B cell (primary cell): ENCODE measurements at places on chromosomes 3 and 15.

DNA sequence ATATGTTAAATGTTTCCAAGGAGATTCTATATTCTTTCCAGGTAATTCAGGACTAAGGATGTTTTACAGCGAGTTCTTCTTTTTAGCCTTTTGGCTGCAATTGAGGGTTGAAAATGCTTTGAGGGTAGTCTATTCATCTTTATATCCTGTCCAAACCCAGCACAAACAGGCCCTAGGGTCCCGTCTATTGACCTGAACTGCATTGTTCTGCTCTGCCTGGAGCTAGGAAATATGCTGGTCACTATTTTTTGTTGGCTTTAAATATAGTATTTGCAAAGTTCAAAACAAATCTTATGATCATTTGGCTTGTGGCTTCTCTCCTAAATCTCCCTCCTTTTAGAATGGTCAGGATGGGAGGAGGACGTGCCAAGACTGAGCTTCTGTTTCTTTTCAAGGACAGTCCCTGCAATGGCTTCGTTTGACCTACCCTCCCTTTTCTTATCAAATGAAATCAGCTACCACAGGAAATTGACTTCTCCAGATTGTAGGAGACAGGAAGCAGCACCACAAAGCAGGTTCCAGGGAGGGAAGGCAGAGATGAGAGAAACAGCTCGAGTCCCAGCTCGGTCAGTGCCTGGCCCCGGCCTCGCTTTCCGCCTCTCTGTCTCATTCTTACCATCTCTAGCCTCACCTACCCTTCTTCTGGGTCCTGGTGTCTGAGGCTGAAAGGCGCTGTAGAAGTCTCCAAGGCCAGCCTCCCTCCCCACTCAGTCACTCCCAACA, 27.6 kb upstream of the NRROS start:
- DNase-seq, result no peak

DNA sequence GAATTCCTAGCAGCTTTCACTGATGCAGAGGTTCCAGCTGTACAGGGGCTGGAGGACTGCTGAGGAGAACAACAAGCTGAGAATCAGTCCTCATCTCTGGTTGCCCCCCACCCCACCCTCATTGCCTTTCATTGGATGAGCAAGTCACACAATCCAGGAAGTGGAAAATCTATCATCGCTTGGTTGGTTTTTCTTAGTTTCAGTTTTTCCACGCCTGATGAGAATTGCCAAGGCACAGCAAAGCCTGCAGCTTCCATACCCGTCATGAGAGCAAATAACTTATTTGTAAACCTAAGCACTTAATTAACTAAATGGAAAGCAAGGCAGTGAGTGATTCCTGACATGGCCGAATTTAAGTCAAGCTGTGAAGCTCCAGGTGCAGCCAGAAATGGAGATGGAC, 21.4 kb upstream of the LIPC start:
- DNase-seq, result no peak

DNA sequence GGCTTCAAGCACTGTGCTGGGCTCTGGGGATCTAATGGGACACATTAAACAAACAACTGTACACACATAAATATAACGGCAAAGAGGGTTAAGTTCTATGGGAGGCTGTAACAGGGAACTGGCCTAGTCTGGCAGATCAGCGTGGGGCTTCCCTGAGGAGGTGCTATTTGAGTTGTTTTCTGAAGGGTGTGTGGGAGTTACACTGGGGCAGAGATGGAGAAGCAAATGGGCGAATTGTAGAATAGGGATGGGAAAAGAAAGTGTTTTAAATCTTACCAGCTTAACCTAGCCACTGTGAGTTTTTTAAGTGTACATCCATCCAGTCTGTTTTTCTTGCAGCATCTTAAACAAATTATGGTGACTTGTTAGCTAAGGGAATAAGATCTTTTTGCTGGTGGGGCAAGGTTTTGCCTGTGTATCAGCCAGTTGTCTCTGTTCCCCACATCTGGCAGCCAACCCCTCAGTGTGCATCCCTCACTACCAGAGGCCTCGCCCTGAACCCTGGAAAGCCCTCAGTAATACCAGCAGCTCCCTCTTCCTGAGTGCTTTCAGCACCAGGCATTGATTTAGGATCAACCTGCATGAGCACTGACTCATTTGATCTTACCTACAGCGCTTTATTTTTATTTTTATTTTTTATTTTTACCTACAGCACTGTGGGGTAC, 10.9 kb upstream of the IL16 start:
- DNase-seq, result no peak

- DNase-seq, result no peak
Measured at GRCh38 chr3:149583921-149584635, 73.7 kb downstream of the WWTR1 start.

- peak; percentile 52 for DNase-seq
Measured at GRCh38 chr15:34318277-34319079, 19.1 kb downstream of the SLC12A6 start.

DNA sequence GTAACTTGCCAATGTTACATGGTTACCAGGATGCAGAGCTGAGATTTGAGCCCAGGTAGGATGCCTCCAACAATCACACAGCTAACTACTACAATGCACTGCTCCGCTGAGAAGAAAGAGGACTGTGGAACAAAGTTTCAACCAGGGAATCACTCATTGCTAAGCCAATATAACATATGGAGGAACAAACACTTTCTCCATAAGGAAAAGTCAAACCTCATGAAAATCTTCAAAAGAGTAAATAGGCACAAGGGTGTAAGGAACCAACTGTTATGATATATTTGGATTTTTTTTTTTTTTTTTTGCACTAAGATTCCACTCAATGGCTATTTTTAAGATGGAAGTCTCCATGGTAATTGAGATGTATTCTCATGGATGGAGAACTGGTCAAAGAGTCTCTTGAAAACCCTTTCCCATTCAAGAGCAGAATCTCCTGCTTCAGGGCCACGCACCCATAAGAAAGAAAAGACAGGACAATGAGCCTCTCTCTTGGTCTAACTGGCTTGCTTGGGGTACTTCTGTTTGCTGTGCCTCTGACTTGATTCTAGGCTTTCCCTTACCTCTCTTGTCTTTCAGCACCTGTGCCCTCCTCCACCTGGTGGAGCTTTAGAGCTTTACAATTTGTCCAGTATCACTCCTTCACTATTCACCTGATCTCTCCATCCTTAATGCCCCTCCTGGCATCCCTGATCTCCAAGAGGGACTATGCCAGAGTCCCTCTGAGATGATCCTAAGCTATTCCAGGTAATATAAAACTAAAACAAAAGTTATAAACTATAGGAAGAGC, 252.8 kb downstream of the NTRK3 start:
- no peak for DNase-seq

DNA sequence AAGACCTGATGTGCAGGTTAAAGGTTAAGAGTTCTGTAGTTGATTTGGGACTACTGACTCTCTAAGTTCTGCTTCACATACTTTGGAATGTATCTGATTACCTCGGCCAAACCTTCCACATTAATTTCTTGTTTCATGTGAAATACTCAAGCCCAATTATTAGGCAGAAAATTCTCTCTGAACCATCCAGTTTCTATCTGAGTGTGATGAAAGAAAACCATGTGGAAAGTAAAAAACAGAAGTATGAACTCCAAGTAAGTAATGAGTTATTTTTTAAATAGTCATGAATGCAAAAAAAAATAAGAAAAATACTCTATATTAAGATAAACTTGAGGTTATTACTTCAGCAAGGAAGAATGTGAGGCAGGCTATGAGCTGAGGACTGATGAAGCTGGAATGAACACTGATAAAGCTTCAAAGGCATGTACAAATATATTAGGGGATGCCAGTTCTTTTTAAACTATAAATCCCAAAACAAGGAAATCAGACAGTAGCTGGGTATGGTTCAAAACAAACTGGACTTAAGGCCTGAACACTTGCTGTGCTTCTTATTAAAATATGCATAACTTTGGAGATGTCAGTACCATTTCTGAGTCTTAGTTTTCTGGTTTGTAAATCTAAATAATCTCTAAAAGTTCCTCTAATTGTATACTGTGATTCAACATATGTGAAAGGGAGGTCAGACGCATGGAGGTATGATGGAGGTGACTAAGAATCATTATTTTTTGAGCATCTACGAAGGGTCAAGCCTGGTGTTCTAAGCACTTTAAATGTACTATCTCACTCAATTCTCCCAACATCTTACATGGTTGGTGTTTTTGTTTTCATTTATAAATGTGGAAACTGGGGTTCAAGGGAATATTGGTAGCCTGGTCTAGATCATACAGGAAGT, 59.6 kb downstream of the COL6A6 start:
- no peak for DNase-seq

DNA sequence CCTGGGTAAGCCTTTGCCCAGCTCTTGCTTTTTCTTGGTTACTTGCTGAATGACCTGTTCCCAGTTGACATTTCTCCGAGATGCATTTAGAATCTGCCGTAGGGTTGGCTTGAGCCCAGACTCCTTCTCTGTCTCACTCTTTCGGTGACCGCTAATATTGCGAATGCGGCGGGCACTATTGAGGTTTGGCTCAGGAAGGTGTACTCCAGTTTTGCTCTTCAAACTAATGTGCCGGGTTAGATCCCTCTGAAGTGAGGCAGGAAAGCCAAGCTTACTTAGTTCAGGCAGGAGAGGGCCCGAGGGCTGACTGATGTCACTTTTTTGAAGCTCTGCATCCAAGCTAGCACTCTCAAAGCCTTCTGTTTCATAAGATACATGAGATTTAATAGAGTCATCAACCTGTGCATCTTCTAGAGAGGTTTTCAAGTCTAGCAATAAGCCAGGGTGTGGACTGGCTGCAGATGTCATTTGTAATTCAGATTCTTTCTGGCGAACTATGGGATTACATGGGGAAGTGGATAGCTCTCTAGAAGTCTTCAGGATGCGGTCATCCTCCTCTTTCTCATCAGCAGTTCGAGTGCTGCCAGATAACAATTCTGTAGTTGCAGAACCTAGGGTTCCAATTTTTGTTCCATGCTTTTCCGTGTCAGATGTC, 41.0 kb downstream of the ZNF106 start:
- no peak for DNase-seq

DNA sequence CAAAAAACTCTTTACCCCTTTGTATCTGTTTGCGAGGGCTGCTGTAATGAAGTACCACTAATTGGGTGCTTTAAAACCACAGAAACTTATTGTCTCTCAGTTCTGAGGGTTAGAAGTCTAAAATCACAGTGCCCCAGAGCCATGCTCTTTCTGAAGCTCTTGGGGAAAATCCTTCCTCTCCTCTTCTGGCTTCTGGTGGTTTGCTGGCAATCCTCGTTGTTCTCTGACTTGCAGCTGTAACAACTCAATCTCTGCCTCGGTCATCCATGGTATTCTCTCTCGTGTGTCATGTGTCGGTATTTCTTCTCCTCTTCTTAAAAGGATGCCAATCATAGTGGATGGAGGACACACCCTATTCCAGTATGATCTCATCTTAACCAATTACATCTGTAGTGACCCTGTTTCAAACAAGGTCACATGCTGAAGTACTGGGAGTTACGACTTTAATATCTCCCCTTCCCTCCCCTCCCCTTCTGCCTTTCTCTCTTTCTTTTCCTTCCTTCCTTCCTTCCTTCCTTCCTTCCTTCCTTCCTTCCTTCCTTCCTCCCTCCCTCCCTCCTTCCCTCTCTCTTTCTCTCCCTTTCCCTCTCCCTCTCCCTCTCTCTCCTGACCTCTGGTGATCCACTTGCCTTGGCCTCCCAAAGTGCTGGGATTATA, 6.5 kb upstream of the ARL8B start:
- no peak for DNase-seq

DNA sequence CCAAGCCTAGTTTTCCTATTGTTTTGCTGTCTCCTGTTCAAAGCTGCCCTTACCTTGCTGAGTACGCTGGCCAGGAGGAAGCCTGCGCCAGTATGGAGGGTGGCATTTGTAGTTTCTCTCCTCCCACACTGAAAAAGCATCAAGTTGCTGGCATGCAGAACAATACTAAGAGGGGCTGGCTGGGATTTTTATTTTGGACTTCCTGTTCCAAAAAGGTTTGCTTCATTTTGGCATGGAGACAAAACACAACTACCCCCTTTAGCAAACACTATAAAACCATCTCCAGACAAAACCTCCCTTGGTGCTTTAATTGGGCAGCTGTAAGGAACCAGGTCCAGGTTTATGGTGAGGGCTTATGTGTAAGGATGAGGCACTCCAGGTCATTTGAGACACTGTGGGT, 457.6 kb downstream of the PDCD6IP start:
- no peak for DNase-seq

- no peak for DNase-seq
Measured at GRCh38 chr3:5001135-5001534, 21.9 kb downstream of the BHLHE40 start.

- DNase-seq, result peak; percentile 85
Measured at GRCh38 chr3:52446631-52447511, 2.0 kb upstream of the SEMA3G start.

DNA sequence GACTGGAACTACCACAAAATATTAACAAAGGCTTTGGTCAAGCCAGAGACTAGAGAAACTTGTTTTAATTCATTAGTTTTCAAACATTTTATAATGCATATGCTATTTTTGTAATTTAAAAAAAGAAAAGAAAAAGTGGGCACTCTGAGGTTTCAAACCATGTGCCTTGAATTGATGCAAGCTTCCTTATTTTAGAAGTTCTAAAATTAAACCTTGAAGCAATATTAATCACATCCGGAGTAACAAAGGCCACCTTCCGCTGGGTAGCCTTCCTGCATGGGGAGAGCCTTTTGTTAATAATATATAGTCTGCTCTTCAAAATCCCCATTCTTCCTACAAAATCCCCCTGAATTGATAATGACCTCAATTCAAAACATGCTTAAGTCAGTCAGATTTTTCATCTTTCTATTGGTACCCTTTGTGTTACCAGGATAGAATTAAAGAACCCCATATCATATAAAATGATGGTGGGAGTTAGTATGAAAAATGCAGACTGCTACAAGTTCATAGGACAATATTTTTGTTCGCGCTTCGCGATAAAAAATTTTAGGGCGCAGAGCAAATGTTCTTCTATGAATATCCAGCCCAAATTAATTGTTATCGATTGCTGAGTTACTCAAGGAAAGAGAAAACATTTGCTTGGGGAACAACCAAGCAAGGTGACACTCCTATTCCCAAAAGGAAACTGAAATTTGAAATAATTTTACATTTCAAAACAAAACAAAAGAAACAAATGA, 30.6 kb downstream of the LDHAL6B start:
- DNase-seq, result peak; percentile 57

- no peak for DNase-seq
Measured at GRCh38 chr3:6781092-6781491, 79.8 kb upstream of the GRM7 start.

GRCh38 chr3:188822411-188822810, 349.4 kb upstream of the TPRG1 start:
- DNase-seq, result no peak

DNA sequence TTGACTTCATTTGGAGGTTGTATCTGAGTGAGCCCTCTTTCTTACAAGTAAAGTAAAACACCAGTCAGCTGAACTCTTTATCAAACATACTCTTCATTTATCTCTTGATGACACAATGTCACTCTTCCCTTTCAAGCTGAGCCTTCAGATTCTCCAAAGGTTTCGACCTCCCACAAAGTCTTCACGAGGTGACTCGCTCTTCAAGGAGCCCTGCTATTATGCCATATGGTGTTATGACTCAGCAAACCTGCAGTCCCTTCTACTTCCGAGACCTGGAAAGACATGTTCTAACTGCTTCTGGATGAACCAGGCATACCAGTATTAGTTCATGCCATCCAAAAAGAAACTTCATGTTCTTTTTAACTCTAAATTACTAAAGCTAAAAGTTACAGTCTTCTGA, 23.1 kb downstream of the AADAC start:
- DNase-seq, result no peak
